ENCODE measurements at places on chromosomes 2 and 18. TPM values are rescaled to one million over a fixed set of nuclear protein-coding genes. Genes with fewer than 3 reads are reported as not detected.

- no peak for DNase-seq
Measured at GRCh38 chr2:119301413-119301812, 65.2 kb downstream of the C2orf76 start.

DNA sequence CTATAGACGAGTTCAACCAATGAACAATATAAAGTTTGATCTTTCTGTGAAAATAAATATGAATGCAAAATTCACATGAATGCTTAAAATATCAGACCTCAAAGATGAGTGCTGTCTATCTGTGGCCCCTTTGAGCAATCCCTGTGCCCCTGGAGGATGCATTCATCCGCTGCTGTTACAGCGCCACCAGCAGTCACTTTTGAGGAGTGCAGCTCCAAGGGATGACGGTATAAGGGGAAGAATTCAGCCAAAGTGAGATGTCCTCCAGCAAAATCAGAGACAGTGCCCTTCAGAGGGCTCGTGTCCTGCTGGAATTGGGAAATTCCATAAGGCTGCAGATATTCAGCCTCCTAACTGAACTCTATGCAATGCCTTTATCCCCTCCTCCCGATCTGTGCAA is 12.0 kb upstream of the CHRNA1 start:
- DNase-seq = no peak

The MAL gene
- 62.6 TPM for total RNA-seq

The BCL2 gene
- total RNA-seq = 28.1 TPM

GRCh38 chr2:42510608-42511243 is 16.9 kb upstream of the KCNG3 start:
- DNase-seq = no peak

GRCh38 chr2:86025229-86025820 is 80.4 kb downstream of the POLR1A start:
- no peak for DNase-seq

The ABCG8 gene
- total RNA-seq = 2.9 TPM

DNA sequence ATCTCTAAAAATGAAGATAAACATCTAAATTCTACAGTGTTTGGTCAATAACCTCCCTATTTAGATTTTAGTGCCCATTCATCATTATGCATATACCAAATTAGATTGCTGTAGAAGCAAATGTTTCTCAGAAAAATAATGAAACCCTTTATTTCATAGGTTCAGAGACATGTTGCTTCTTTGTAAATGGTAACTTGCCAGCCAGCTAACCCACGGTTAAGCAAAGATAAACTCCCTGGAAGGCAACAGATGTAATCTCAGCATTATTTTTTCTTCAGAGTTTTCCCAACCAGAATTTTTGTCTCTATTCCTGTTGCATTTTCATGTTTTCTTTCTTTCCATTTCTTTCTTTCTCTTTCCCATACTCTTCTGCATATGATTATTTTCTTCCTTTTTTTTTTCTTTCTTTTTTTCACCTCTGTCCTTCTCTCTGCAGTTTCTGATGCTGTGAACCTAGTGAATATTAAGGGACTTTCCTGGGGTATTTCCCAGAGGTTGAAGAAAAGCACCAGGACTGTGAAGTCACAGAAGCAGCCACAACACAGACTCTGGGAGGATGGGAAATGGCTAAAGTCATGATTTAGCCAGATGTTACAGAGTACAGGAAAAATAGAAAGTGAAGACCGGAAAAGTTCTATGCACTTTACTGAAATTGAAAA is 50.0 kb upstream of the DSG1 start:
- DNase-seq = no peak

The C2orf81 gene
- total RNA-seq = 6.2 TPM

DNA sequence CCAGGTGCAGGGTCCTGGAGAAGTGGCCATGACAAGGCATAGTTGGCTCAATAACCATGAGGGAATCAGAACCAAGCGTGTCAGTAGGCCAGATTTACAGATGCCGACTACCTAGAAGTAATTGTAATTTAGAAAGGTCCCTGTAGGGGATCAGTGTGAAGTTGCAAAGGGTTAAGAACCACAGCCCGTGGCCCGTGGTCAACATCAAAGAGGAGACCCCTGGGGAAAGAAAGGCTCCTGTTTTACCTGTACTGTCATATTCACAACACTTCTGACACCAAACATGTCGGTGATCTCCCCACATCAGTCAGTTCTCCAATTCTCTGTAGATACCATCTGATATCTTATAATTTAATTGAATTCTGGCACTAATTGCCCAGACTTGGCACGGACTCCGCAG is 31.0 kb downstream of the SP100 start:
- no peak for DNase-seq

GRCh38 chr18:5512176-5512575 is 31.6 kb downstream of the EPB41L3 start:
- DNase-seq = no peak

The DYNAP gene
- not detected for total RNA-seq

The ZNF385B gene
- total RNA-seq = 42.1 TPM

DNA sequence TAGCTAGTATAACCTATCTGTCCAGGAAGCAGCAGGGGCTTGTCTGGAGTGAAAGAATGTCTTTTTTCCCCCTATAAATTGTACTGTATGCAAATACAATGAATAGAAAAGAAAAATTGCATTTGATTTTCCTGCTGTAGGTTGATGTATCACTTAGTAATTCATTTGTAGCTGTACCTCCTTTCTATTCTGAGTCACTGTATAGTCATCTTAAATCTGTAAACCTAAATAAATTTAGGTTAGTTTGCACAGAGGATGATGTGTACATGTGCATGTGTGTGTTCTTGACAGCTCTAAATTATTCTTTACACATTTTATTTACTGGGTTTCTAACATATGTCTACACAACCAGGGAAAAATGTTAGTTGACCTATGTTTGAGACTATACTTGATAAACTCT is 478.7 kb upstream of the CNTNAP5 start:
- no peak for DNase-seq

The TFPI gene
- 3.3 TPM for total RNA-seq

DNA sequence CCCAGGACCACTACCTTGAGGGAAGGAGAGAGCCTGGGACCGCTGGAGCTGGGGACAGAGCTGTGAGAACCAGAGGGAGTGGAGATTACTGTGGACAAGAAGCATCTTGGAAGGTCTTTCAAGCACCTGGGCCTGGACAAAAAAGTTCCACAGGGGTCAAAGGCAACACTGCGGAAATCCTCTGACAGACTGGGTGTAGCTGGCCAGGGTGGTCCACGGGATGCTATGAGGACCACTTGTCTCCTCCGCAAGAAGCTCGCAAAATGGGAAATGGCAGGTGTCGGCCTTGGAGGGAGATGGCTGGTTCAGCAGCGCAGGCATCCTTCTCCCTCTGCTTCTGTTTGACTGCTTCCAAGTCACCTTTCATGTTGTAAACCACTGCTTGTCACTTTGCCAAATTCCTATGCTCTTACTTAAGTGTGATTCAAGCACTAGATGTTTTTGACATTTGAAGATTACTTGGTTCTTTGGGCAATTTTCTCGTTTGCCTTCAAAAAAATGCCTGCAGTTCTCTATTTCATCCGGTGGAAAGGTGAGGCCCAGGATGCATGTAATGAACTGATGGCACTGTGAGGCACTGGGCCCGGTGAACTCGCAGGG is 27.7 kb downstream of the KLHL29 start:
- DNase-seq = no peak

- DNase-seq = no peak
Measured at GRCh38 chr2:235516257-235516656, 22.4 kb downstream of the AGAP1 start.

GRCh38 chr2:36420569-36421181 is 65.1 kb downstream of the CRIM1 start:
- no peak for DNase-seq

DNA sequence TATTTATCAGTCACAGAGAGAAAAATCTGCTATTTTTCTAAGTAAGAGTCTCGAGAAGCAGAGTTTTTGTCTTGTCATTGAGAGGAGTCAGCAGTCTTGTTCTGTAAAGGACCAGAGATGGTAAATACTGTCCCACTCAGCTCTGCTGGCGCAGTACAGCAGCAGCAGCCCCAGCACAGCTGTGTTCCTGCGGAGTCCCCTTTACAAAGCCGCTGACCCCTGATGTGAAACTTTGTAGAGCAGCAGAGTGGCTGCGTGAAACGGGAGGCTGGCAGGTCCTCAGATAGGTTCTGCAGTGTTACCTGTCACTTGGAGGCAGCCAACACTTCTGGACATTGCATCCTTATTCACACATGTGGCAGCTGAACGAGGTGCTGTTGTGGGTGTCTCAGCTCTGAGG is 45.2 kb downstream of the TMEM185B start:
- no peak for DNase-seq

- no peak for DNase-seq
Measured at GRCh38 chr2:95208106-95208505, 785 bp downstream of the ZNF892 start.

- no peak for DNase-seq
Measured at GRCh38 chr2:61233581-61233980, 71.6 kb downstream of the C2orf74 start.
